Posterior cingulate gyrus (tissue), 11 donors: ENCODE measurements at places on chromosomes 4 and X.

DNA sequence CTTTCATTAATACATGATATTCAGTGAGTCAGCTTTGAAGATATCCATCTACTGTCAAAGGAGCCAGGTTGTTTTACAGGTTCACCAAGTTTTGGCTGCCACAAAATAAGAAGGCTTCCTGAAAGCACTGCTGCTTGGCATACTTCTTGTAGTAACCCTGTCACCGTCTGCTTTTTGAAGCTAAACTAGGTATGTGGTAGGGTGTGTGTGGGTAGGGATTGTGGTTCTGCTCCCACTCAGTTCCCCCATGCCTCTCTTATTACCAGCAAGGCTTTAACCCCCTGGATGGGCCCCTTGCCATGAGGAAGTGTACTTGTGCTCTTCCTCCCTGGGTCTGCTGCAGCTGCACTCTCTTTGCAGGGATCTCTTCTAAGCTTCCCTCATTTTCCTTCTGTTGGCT lies 191.2 kb downstream of the BANK1 start:
- no peak for DNase-seq

DNA sequence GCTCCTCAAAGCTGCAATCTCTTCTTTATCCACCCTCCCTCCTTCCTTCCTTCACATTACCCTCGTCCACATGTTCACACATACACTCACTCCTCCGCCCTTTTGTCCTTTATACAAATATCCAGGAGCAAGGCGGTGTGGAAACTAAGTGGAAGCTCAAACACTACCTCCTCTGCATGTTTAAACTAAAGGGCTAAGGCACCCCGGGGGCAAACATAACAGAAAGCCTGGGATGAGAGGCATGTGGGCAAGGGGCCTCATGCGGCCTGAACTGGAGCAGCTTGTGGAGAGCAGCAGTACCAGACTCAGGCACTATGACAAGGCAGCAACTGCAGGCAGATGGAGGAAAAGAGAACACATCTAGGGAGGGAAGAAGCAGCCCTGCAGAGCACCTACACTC lies 9.5 kb downstream of the MAB21L2 start:
- DNase-seq, result no peak

DNA sequence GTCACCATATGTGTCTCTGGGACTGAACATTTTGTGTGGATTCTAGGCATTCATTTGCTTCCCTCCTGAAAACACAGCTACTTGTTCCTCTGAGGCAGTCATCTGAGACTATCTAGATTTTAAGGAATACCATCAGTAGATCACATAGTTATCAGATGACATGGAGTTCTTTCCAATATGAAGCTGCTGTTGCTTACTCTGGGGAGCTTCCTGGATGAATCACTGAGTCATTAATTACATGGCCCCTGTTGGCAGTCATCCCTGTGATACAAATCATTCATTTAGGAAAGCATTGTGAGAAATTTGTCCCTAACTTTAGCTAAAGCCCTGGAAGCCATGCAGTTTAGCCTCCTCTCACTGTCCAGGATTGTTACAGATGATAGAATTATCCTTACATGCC lies 98.2 kb upstream of the ARSJ start:
- no peak for DNase-seq

DNA sequence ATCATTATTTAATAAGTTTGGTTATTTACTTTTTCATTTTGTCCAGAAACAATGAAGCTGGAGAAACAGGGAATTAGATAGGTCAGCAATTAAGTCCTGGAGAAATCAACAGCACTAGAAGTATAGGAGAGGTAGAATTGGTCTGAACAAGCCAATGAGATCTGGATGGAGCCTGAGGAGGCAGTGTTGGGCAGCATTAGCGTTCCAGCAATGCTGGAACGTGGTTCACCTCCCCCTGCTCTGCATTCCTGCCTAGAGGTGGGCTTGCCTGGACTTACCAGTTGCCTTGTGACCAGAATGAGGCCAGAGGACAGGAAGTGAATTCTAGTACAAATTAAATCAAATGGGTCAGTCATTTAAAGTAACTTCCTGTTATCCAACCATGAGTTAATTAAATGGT lies 4.6 kb downstream of the RASSF6 start:
- no peak for DNase-seq

DNA sequence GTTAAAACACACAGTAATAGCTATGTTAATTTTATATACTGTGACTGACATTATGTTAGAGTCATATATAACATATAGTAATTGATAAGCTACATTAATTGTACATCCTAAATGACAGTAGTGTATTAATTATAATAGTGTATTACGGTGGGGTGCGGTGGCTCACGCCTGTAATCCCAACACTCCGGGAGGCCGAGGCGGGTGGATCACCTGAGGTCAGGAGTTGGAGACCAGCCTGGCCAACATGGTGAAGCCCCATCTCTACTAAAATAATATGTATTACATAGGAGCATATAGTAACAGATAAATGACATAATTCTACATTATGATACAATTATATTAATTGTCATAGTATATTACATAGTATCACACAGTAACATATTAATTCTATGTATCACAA lies 12.2 kb downstream of the ASMTL start:
- DNase-seq, result no peak

DNA sequence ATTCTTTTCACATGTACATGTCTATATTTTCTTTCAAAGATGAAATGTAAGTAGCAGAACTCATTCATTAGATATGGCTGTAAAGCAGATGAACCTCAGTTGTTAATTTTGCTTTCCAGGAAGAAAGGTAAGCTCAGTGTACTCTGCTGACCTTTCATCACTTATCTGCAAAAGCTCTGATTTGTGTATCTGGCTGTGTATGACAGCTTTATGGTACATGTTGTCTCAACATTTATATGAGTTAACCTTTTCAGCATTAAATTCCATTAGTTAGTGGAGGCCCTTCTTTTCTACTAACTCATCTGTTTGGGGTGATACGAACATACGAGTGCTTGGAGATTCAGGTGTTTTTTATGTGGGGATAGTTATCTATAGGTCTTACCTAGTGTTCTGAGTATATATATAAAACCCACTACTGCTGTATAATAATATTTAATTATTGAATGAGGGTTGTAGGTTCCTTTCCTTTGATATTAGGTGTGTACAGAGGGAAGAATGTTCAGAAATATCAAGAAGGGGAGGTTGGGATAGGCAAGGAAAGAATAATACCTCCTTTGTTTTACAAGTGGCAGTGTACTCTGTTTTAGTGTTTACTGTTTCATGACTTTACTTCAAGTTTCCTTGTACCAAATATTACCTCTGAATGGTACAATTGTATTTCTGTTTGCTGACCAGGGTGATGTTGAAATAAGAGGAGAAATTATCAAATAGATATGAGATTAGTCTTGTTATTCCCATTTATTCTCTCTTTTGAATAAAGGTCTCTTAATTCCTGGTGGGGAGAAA lies 395.5 kb downstream of the ARHGAP24 start:
- DNase-seq, result no peak

GRCh38 chrX:39163581-39164126 lies 362.4 kb downstream of the MID1IP1 start:
- DNase-seq, result no peak

DNA sequence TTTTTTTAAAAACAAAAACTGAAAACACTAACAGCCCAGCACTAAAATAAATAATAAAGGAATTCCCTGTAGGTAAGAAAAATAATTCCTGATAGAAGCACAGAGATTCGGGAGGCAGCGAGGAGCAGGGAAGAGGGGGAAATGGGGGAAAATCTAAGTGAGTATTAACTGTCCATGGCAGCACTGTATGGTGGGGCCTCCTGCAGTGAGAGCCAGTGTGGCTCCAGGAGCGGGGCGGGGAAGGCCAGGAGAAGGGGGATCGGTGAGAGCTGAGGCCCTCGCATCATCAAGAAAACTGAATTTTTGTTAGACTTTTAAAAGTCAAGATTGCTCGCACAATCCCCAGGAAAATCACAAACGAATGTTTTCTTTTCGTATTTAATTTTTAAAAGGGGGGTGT lies 14.1 kb downstream of the RNF212 start:
- no peak for DNase-seq

GRCh38 chr4:102761296-102761701 lies 531 bp upstream of the MANBA start:
- peak; percentile 18 for DNase-seq

- no peak for DNase-seq
Measured at GRCh38 chrX:71439896-71440295, 73.7 kb downstream of the TAF1 start.

- no peak for DNase-seq
Measured at GRCh38 chr4:6701371-6701770, 7.7 kb downstream of the S100P start.

DNA sequence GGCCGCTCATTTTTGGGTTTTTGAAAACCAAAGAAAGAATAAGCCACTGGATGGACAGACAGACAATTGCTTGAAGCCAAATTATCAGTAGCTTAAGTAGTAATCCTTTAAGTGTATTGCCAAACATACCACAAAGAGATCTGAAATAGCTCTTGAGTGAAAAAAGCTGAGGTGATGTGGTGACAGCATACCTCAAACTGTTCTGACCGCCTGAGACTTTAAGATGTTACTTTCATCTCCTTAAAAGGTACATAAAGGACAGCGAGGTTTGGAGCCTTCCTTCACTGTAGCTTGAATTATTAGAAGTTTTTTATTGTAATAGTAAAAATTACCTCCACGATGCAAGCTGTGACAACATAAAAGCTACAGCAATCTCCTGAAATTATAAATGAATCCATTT lies 271.5 kb upstream of the FAM241A start:
- no peak for DNase-seq

GRCh38 chrX:17738737-17739535 lies 1.6 kb downstream of the SCML1 start:
- DNase-seq, result no peak

DNA sequence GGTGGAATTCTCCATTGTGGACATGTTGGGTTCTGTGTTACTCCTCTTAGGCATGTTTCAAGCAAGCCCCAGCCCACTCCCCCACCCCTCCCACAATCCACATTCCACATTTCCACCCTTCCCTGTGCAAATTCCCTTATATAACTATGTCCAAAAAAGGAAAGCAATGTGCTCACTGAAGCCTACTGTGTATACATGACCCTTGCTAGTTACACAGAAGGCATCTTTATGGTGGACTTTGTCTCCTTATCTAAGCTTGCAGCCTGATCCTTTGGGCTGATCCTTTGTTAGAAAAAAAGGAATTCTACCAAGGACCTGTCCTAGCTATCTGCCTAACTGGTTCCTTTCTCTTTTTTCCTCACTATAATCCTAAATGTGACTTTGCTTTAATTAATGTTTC lies 796.8 kb downstream of the NLGN4X start:
- DNase-seq, result no peak

DNA sequence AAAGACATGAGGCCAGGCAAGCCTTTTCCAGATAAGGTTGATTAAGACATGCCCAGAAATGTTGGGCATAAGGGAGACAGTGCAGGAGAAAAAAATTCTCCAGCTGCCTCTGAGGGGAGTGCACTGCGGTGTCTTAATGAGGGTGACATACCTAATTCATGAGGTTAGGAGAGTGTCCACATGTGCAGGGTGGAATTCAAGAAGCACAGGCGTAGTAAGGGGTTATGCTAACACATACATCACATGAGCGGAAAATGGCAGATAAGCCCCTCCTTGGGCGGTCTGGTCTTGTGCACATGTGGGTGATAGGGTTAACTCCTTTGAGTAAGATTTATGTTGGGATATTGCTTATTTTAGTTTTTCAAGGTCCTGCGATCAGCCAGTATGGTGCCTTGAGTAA lies 122.4 kb downstream of the PHKA2 start:
- no peak for DNase-seq
